ENCODE measurements at places on chromosomes 6 and 20. TPM values are rescaled to one million over a fixed set of nuclear protein-coding genes. Genes with fewer than 3 reads are reported as not detected.
A peak's percentile ranks its signal among the peaks of the same experiment; 100 is the strongest.

GRCh38 chr6:98724537-98724936 is 109.8 kb upstream of the POU3F2 start:
- H3K4me3 ChIP-seq: no peak overlapping the region
- H3K36me3 ChIP-seq: no peaks in the 10 kb centered on the region
- DNase-seq: no peak
- no peaks in the 10 kb centered on the region for H3K4me1 ChIP-seq
- no peak overlapping the region for H3K27ac ChIP-seq

KCNS1 gene
- total RNA-seq: not detected

DNA sequence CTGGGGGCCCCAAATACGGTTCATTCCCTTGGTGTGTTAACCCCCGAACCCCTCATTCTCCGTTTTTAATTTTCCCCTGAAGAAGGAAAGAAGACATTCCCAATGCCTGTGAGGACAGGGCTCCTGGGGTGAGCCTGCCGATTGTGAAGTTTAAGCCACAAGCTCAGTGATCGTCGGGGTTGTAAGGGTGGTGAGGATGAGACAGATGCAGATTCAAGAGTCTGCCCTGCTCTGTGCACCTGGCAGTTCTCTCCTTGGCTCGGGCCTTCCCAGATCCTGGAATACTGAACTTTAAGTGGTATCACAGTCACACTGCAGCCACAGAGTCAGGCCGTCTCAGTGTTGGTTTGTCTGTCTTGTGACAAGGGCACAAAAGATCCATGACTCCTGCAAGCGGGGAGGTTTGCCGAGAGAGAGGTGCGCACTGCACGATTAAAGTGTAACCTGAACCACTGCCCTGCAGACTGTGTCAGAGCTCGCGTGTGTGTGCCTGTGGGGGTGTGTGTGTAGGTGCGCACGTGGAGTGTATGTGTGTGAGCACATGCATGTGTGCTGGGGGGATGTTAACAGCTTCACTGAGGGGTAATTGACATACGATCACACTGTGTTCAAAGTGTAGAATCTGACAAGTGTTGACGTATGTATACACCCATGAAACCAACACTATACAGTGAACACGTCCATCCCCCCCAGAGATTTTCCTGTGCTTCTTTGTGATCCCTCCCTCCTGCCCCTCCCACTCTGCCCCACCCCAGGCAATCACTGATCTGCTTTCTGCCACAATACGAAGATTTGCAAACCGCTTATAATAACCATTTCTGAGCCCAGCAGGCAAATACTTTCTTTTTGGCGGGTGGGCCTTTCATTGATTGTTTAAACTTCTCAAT is 38.9 kb downstream of the RPP40 start:
- H3K4me1 ChIP-seq: no peaks in the 10 kb centered on the region
- no peaks in the 10 kb centered on the region for H3K36me3 ChIP-seq
- no peak overlapping the region for H3K27ac ChIP-seq
- no peak for DNase-seq

DNA sequence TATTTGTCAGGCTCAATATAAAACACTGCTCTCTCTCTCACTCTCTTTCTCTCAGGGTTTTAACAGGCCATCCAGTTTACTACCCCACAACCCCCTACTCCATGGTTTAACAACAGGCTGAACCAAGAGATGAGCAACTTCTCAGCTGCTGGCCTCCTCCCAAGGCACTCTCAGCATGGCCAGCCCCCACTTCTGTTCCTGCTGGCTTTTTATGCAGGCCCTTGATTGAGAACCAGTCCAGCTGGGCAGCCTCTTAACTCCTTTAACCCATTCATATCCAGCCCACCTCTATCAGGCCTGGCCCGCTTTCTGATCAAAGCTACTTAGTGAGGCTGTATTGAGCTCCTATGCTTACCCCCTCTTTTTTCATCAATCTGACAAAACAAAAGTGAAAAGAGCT is 346.8 kb upstream of the POU3F2 start:
- no peaks in the 10 kb centered on the region for H3K36me3 ChIP-seq
- no peak overlapping the region for H3K27ac ChIP-seq
- H3K4me3 ChIP-seq: no peak overlapping the region
- H3K27me3 ChIP-seq: no peaks in the 10 kb centered on the region

CAGE1 gene
- not detected for total RNA-seq

NOX3 gene
- not detected for total RNA-seq

- H3K4me1 ChIP-seq: no peaks in the 10 kb centered on the region
- DNase-seq: no peak
- no peak overlapping the region for H3K4me3 ChIP-seq
- no peak overlapping the region for H3K27ac ChIP-seq
- no peaks in the 10 kb centered on the region for H3K36me3 ChIP-seq
These were observed 882.7 kb upstream of the FLRT3 start for GRCh38 chr20:15220009-15220656.

DNA sequence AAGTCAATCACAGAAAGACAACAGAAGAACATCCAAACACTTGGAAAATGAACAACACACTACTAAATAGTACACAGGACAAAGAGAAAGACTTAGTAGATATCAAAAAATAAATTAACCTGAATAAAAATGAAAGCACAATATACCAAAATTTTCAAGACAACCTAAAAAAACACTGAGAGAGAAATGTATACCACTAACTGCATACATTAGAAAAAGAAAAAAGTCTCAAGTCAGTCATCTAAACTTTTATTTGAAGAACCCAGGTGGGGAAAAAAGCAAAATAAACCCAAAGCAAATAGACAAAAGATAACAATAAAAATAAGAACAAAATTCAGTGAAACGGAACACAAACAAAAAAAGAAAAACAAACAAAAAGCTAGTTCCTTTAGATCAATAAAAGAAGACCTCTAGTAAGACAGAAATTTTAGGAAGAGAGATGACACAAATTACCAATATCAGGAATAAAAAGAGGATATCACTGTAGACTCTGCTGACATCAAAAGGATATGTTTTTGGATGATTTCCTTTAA is 172.8 kb downstream of the TRIM27 start:
- H3K36me3 ChIP-seq: no peaks in the 10 kb centered on the region
- peaks cover 4% of the 10 kb centered on the region for H3K27me3 ChIP-seq
- no peaks in the 10 kb centered on the region for H3K4me1 ChIP-seq
- no peak overlapping the region for H3K27ac ChIP-seq
- H3K4me3 ChIP-seq: no peak overlapping the region

DNA sequence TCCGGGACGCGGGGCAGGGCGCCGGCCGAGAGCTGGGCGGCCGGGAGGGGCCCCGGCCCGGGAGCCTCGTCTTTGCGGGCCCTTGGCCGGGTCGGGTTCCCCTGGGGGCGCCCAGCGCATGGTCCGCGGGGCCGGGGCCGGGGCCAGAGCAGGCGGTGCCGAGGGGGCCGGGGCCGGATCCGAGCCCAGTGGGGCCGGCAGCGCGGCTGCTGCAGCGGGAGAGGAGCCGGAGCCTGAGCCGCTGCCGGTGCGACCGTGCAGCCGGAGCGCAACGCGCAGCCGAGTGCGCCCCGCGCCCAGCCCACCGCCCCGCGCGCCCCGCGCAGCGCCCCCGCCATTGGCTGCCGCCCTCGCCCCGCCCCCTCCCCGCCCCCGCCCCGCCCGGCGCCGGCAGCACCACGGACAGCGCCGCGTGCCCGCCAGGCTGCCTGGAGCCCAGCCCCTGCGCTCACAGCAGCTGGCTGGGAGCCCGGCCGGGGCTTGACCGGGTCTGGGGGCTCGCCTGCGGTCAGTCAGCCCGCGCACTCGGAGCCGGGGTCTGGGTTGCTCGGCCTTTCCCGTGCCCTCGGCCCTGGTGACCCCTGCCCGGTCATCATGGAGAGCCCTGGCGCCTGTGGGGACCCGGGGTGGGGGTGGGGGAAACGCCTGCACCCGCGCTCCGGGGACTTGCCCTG is at the start of gene HRH3:
Gene HRH3 (minus strand): TSS at position 287 of the 674 bp plus-strand sequence. CDS start 308 bp downstream, outside the sequence.
- H3K4me1 ChIP-seq: peaks cover 19% of the 10 kb centered on the region
- DNase-seq: no peak
- no peaks in the 10 kb centered on the region for H3K36me3 ChIP-seq
- no peaks in the 10 kb centered on the region for H3K27me3 ChIP-seq
- peak within 1 kb of the TSS; percentile 48 for H3K4me3 ChIP-seq

LBP gene
- total RNA-seq: 2.2 TPM

- H3K4me3 ChIP-seq: no peak overlapping the region
- H3K27me3 ChIP-seq: no peaks in the 10 kb centered on the region
- H3K27ac ChIP-seq: no peak overlapping the region
- no peak for DNase-seq
These were observed 351.2 kb downstream of the CDC5L start for GRCh38 chr6:44738601-44739146.

GHRH gene
- total RNA-seq: not detected

GRCh38 chr20:38680500-38681306 is 43.6 kb upstream of the SLC32A1 start:
- H3K27ac ChIP-seq: no peak overlapping the region
- no peak for DNase-seq
- H3K4me1 ChIP-seq: no peaks in the 10 kb centered on the region
- H3K36me3 ChIP-seq: no peaks in the 10 kb centered on the region

DNA sequence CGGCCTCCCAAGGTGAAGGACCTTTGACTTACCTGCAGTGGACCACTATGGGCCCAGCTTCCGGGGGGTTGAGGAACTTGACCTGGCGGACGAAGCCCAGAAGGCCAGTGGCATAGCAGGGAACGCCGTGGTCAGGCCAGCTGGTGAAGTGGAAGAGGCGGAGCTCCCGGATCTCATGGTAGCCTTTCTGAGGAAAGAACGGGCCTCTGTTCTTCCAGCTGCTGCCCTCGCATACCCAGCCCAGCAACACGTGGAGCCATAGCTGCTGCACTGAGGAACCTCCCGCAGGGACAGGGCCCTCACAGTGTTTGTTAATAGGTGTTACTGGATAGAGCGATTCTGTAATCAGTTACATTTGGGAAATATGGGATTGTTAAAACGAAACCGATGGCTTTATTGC is 492.1 kb upstream of the CHD6 start:
- no peak for DNase-seq
- no peak overlapping the region for H3K27ac ChIP-seq
- H3K27me3 ChIP-seq: no peaks in the 10 kb centered on the region
- H3K4me3 ChIP-seq: no peak overlapping the region

BMP6 gene
- 8.8 TPM for total RNA-seq

GRCh38 chr6:115540077-115540869 is 520.4 kb downstream of the FRK start:
- no peak overlapping the region for H3K4me3 ChIP-seq
- no peaks in the 10 kb centered on the region for H3K36me3 ChIP-seq
- no peaks in the 10 kb centered on the region for H3K27me3 ChIP-seq
- no peak for DNase-seq

GRCh38 chr20:61599061-61599531 is 347.0 kb downstream of the CDH4 start:
- no peak overlapping the region for H3K4me3 ChIP-seq
- no peak for DNase-seq
- no peak overlapping the region for H3K27ac ChIP-seq

DNA sequence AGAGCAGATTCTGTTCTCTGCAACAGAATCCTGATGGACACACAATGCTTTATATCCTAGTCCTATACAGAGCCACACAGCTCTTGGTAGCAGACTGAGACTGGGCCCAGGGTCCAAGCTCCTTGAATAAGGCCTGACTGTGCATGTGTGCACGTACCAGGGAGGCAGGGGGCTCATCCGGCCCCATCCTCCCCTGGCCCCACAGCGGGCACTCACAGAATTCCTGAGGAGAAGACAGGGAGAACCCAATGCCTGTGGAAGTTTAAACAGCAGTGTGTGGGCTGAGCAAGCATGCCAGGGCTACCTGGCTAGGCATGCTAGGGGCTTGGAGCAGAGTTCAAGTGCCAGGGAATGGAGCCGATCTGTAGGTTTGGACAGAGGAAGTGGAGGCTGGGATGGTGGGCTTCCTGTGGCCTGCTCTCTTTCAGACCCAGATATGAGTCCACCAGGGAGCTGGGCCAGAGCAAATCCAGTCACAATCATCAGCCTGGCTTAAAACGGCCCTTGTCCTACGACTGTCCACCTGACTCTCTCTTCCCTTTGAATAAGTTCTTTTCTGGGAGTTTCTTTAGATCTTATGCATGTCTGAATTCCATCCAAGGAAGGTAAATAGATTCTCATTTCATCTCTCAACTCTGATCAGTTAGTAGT is 74.0 kb downstream of the MRPL14 start:
- DNase-seq: no peak
- H3K27me3 ChIP-seq: no peaks in the 10 kb centered on the region
- H3K27ac ChIP-seq: peak overlapping the region; percentile 20
- H3K36me3 ChIP-seq: no peaks in the 10 kb centered on the region
- H3K4me1 ChIP-seq: peaks cover 60% of the 10 kb centered on the region
- no peak overlapping the region for H3K4me3 ChIP-seq

DNA sequence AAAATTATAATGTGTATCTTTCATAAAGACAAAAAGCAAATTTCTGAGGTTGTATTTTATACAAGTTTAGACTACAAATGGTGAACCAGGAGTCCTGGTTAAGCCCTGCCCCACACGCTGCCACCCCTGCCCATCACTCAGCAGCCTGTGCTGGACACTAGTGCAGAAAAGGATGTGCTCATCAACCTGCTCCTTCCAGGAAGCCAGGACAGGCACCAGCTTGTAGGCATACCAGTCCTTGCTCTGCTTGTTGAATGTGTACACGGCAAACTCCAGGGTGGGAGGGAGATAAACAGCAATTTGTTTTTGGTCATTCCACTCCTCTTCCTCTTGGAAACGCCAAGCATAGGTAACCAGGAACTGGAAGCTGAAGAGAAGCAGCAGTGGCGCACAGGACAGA is 18.1 kb downstream of the CST9L start:
- no peaks in the 10 kb centered on the region for H3K36me3 ChIP-seq
- no peak overlapping the region for H3K4me3 ChIP-seq
- H3K27me3 ChIP-seq: no peaks in the 10 kb centered on the region

TINAG gene
- not detected for total RNA-seq

DNA sequence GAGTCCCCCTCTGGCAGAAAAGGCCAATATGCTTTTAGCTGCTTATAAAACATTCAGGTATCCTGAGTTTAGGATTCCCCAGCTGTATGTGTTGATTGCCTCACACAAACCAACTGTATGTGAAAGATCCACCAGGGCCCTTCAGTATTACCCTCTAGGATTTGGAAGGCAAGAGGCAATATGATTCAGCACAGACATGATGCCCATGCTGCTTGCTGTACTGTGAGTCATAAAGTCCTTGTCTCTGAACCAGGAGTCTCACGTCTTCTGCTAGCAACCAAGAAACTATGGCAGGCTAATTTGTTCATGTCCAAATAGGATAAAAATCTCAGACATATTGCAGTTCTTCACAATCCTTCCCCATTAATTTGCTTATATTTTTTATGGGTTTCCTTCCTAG is 789.2 kb upstream of the SLC35B3 start:
- H3K27ac ChIP-seq: no peak overlapping the region
- H3K4me3 ChIP-seq: no peak overlapping the region
- no peaks in the 10 kb centered on the region for H3K36me3 ChIP-seq
- no peaks in the 10 kb centered on the region for H3K27me3 ChIP-seq

GRCh38 chr6:125570526-125570925 is 178.9 kb upstream of the HEY2 start:
- H3K27ac ChIP-seq: no peak overlapping the region
- DNase-seq: no peak
- H3K4me1 ChIP-seq: no peaks in the 10 kb centered on the region

DNA sequence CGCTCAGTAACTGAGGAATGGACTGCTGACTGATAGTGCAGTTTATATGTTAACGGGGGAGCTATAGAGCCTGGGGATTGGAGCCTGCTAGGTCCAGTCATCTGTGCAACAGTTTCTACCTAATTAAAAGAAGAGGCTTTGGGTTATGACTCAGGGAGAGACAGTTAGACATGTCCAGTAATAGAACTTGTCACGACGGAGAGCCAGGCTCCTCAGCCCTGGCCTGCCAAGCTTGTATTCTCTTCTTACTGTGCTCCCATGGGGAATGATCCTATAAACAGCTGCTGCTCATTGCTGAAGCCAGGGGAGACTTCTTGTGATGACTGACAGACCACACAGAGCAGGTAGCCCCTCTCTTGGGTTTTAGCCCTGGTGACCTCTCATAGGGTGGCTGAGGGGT is 69.3 kb downstream of the SYNJ2 start:
- no peaks in the 10 kb centered on the region for H3K36me3 ChIP-seq
- DNase-seq: no peak
- no peaks in the 10 kb centered on the region for H3K27me3 ChIP-seq
- H3K27ac ChIP-seq: no peak overlapping the region

Measured in tibial nerve (tissue), 4 donors.